ENCODE measurements at places on chromosomes 7 and 10. TPM values are rescaled to one million over a fixed set of nuclear protein-coding genes. Genes with fewer than 3 reads are reported as not detected.

RBM33 gene
- total RNA-seq = 75.6 TPM

DEPP1 gene
- 0.37 TPM for total RNA-seq

CNNM1 gene
- not detected for total RNA-seq

CPEB3 gene
- 4.3 TPM for total RNA-seq

ETV1 gene
- 1.9 TPM for total RNA-seq

RAB19 gene
- total RNA-seq = 7.3 TPM

ANKRD1 gene
- total RNA-seq = not detected

NUTM2A gene
- 0.38 TPM for total RNA-seq

VIPR2 gene
- not detected for total RNA-seq

ANTXRL gene
- total RNA-seq = not detected

GSAP gene
- 4.0 TPM for total RNA-seq

OR2A12 gene
- total RNA-seq = not detected

MCM10 gene
- 75.1 TPM for total RNA-seq

WNT16 gene
- total RNA-seq = not detected

NEUROD6 gene
- total RNA-seq = not detected

CDK1 gene
- 111 TPM for total RNA-seq
